Stimulated activated CD8-positive, alpha-beta memory T cell treated with anti-CD3 and anti-CD28 coated beads, Interleukin-15, amount 100 ng/mL, for 24 hours (primary cell): ENCODE measurements at places on chromosomes 13 and 19.

DNA sequence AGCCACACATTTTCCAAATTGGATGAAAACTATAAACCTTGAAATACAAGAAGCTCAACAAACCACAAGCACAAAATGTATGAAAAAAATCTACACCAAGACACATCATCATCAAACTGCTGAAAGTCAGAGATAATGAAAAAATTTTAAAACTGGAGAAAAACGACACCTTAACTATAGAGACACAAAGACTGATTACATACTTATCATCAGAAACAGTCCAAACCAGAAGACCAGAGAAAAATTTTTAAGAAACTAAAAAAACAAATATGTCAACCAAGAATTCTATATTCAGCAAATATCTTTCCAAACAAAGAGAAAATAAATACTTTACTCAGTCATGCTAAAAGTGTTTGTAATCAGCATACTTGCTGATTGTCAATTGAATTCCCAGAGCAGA, 8.5 kb upstream of the ZNF823 start:
- DNase-seq, result no peak

- DNase-seq, result no peak
Measured at GRCh38 chr13:93412676-93413075, 186.1 kb downstream of the GPC6 start.

GRCh38 chr19:7622933-7623685, 6.2 kb downstream of the XAB2 start:
- no peak for DNase-seq

GRCh38 chr19:19433666-19434213, 28.3 kb downstream of the GATAD2A start:
- no peak for DNase-seq

- no peak for DNase-seq
Measured at GRCh38 chr13:108741930-108742329, 112.5 kb downstream of the MYO16 start.

DNA sequence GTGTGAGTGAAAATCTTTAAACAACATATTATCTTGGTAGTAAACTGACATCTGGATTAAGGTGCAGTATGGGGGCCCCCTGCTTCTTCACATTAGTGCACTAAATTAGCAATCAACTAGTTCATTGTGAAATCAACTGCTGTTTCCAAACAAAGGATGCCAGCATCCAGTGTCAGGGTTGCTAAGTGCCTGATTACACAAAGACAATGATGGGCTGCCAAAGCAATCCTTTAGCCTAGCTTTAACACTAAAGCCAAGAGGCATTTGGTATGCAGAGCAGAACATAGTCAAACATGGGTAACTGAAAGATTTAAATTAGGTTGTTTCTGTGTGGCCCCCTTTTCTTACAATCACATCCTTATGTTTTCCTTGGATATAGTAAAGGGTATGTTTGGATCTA, 543.1 kb upstream of the SLITRK5 start:
- no peak for DNase-seq
